ENCODE measurements at places on chromosomes 5 and 9.

DNA sequence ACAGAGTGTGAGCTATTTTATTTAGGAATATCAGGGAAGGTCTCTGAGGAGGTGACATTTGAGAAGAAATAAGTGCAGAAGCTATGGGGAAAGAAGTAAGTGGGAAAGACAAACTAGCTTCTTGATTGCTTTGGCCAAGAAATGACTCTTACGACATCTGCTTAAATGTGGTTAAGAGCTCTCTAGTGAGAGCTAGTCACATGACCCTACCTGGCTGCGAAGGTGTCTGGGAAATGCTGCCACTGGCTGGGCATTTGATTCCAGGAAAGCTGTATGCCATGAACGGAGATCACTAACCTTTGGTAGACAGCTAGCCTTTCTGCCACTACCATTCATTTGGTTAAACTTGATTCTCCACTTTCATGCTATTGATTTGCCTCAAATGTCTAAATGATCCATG, 80.1 kb downstream of the KIAA0825 start:
- DNase-seq: no peak

- DNase-seq: no peak
Measured at GRCh38 chr9:93023521-93023815, 35.0 kb upstream of the SUSD3 start.

DNA sequence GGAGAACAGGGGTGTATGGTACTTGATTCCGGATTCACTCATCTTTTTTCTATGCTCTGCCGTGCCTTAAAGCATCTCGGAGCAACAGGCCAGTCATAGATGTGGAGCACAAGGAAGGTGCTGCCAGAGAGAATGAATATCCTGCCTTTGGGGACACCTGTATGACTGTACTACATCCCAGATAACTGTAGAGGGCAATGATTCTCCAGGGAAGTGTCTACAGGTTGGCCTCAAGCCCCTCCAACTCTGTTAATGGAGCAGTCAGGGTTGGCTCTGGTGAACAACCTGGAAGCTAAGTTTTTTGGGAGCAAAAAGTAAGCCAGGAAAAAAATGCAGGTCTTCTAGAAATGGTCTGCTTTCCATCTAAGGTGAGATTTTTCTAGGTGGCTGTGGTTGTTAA, 71.0 kb downstream of the NREP start:
- DNase-seq: peak; percentile 31

DNA sequence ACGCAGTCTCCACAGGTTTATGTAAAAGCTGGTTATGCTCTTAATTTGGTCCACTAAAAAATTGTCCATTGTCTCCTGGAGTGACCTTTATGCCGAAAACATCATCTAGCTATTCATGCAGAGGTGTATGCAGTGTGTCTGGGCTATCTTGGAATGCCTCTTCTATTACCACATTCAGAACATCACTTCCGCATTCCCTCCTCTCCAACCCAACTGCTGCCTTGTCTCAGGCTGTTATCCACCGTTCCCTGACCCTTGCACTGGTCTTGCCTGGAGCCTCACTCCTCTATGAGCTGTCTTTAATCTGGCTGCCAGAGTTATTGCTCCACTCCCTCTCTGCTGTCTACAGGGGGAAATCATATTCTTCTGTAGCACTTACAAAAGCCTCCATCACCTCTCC, 214.1 kb upstream of the ANKRD55 start:
- no peak for DNase-seq

GRCh38 chr9:112884101-112884500, 6.6 kb downstream of the SLC46A2 start:
- no peak for DNase-seq

GRCh38 chr5:146109379-146109778, 4.0 kb upstream of the PLAC8L1 start:
- no peak for DNase-seq

GRCh38 chr5:1291611-1292080, 3.2 kb downstream of the TERT start:
- DNase-seq: no peak

DNA sequence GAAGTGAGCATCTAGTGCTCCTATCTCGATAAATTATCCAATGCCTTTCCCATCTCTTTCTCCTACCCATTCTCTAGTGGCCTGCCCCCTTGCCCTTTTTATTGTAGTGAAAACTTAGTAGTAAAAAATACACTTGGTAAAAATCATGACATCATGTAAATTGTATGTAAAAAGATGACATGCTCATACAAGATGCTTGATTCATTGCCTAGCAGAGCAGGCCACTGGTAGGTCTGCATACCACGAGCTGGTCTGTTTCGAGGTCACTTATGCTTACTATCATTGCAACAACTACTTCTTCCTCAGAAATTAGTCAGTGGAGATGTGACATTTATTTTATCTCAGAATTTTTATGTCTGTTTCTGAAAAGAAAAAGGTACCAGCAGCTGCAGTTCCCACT, 177.3 kb downstream of the C9orf152 start:
- no peak for DNase-seq

All from HEK293T (cell line).